ENCODE measurements at places on chromosomes 2 and 18.

DNA sequence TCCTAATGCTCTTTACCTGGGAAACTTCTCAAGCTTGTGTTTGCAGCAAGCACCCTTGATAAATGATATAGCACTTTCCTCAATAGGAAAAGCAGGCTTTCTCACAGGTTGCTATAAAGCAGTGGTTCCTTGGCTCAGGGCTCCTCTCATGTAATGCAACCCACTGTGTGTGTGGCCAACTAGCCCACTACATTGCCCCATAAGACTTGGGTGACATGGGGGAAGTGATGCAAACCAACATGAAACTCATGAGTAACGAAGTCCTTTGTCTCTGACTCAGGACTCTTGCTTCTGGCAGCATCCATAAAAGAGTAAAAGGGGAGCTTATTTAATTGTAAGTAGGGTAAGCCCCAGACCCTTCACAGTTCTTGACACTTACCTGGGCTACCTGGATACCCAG is 106.9 kb downstream of the COL4A4 start:
- DNase-seq, result no peak

DNA sequence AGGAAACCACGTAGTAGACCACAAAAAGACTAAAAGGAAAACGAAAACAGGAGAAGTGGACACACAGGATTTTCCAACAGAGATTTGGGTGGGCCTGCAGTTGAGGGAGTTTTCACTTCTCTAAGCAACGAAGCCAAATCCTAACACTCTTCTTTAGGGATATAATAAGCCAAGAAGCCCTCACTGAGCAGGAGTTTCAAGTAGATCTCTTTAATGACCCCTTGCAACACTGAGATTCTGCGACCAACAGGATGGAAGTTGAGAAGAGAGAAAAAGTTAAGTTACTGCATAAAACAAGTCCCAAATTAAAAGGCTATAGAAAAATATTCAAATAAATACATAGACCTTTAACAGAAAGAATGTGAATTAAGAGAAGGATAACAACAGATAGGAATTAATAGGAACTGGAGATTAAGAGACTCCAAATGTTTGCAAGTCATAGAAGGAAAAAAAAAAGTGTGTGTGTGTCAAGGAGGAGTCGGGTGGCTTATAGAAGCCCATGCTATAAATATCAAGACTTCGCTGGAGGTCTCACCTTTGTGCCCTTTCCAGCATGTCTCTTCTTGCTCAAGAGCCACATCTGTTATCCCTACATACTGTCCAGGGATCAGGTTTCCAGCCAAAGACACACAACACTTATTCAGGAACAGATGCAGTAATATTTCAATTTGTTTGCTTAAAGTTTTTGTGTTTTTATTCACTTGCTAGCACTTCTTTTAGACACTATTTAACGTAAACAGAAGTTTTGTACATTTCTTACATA is 69.4 kb upstream of the ARHGAP28 start:
- DNase-seq, result no peak

- DNase-seq, result no peak
These were observed 56.3 kb upstream of the NCKAP5 start for GRCh38 chr2:133624551-133624950.

DNA sequence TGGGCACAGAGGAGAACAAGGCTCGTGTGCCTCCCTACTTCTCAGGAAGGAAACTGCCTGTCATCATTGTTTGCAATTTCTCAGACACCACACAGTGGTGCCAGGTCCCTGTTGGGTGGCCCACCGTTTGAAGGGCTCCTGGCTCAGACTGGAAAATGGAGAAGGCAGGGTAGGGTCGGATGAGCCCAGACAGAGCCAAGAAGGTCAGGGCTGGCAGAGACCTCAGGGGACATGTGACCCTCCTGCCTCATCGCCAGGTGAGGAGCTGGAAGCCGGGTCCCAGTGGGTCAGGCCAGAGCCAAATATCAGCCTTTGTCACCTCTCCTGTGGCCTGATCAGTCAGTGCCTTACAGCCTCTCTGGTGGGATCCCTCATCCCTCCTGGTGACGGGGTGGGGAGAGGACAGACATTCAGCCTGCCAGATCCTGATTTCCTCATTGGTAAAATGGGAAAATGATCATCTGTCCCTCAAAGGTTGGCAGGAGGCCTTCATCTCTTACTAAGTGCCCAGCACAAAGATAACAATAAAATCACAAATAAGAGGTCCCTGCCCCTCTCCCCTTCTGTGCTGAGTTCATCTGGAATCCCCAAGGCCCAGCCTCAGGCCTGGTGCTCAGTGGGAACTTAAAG is 117.6 kb downstream of the CAPN13 start:
- no peak for DNase-seq

- no peak for DNase-seq
These were observed 5.8 kb upstream of the CNDP1 start for GRCh38 chr18:74528478-74528877.

GRCh38 chr2:182038576-182038975 is 52.9 kb downstream of the PPP1R1C start:
- DNase-seq, result peak; percentile 38

GRCh38 chr2:174031226-174031625 is 66.1 kb upstream of the SP3 start:
- no peak for DNase-seq

DNA sequence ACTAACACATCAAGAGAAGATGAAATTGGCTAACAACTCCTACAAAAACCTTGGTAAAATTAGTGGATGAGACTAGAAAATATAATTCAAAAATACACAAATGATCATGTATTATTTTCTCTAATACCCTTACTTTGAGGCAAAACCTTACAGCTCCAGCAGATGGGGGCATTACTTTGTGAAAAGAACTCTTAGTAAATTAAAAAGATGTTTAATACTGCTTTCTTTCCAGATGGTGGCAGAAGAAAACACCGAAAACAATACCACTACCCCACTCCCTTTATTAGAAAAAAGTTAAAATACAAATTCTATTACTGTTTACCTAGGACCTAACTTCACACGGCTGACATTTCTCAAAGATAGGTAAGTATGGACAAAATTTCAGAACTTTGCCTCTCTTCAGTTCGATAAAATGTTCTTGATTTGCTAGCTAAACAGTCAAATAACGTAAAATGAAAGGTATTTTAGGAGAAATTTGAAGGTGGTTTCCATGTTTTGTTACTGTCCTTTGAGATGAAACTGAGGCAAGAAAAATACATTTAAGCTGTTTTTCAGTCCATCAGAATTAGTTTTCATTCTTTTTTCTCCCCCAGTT is 30.6 kb downstream of the ORC4 start:
- DNase-seq, result peak; percentile 1

DNA sequence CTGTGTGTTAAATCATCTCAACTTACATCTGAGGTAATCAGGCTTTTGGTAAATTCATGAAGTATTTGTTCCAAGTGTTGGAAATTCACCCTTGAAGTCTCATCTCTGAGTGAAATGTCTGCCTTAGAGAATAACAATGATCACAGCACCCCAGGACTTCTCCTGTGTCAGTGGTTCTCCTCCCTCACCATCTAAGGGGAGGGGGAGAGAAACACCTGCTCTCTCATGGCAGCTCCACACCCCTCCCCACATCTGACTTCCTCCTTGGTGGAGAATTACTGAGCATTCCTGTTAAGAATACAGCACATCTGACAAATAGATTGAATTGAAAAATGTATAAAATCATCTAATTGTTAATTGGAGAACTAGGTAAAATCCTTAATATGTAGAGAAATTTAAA is 532.1 kb downstream of the RNF144A start:
- no peak for DNase-seq

DNA sequence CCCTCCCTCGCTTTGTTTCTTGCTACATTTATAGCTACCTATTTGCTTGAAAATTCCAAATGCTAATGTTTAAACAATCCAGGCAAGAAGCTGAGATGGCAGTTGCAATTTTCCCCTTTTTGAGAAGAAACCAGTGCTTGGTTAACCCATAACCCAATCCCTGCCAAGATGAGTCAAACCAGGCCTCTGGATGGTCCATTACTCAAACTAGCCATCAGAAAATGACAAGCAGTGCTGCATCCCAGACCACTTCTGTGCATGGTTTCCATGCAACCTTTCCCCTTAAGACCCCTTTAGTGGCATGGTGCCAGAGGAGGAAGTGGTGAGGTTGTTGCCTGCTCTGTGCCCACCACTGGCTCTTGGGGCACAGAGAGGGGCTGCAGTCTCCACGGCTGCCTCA is 131.2 kb upstream of the RMP24 start:
- no peak for DNase-seq

GRCh38 chr2:48250943-48251342 is 279.0 kb upstream of the STON1 start:
- no peak for DNase-seq

DNA sequence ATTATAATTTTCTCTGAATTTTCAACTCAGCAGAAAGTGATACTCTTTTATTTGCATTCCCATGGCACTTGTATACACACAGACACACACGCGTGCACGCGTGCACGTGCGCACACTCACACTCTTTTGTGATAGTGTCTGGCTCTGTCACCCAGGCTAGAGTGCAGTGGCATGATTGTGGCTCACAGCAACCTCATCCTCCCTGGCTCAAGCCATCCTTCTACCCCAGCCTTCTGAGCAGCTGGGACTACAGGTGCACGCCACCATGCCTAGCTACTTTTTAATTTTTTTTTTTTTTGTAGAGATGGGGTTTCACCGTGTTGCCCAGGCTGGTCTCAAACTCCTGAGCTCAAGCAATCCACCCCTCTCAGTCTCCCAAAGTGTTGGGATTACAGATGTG is 123.2 kb downstream of the MC4R start:
- DNase-seq, result no peak

DNA sequence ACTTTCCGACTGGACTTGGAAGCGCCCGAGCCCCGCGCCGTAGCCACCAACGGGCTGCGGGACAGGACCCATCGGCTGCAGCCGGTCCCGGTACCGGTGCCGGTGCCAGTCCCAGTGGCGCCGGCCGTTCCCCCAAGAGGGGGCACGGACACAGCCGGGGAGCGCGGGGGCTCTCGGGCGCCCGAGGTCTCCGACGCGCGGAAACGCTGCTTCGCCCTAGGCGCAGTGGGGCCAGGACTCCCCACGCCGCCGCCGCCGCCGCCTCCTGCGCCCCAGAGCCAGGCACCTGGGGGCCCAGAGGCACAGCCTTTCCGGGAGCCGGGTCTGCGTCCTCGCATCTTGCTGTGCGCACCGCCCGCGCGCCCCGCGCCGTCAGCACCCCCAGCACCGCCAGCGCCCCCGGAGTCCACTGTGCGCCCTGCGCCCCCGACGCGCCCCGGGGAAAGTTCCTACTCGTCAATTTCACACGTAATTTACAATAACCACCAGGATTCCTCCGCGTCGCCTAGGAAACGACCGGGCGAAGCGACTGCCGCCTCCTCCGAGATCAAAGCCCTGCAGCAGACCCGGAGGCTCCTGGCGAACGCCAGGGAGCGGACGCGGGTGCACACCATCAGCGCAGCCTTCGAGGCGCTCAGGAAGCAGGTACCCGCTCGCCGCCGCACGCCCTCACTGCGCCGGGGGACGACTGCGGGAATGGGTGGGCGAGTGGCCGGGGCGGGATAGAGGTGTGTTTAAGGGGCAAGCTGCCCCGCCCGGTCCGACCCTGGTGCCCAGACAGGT is 713 bp downstream of the ATOH8 start:
- DNase-seq, result no peak

- no peak for DNase-seq
These were observed 815 bp downstream of the CEBPZ start for GRCh38 chr2:37230581-37230980.

DNA sequence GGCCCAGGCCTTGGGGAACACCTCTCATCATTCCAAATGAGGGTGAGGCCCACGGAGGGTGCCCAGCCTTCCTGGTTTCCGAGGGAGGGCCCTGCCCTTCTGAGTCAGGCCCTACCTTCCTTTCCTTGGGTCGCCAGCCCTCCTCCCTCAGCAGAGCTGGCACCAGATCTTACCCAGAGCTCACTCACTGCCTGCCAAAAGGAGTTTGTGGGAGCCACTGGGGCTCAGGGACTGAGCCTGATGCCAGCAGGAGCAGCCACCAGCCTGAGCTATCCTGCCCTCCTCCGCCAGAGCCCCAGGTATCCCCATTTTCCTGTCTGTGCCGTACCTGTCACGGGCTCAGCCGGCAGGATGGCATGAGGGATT is 64.1 kb downstream of the NRP2 start:
- no peak for DNase-seq

All from GM04503 (cell line).